Neural crest cell (in vitro differentiated cells): ENCODE measurements at places on chromosomes 7 and 10.
A peak's percentile ranks its signal among the peaks of the same experiment; 100 is the strongest.

- no peak for DNase-seq
These were observed 20.2 kb downstream of the HIP1 start for GRCh38 chr7:75718390-75719031.

GRCh38 chr10:28569506-28570159 is 36.7 kb downstream of the WAC start:
- DNase-seq = no peak

- DNase-seq = no peak
These were observed 759 bp downstream of the NUDT1 start for GRCh38 chr7:2242541-2243429.

- peak; percentile 29 for DNase-seq
These were observed 134.3 kb downstream of the PRKCQ start for GRCh38 chr10:6445671-6446316.

DNA sequence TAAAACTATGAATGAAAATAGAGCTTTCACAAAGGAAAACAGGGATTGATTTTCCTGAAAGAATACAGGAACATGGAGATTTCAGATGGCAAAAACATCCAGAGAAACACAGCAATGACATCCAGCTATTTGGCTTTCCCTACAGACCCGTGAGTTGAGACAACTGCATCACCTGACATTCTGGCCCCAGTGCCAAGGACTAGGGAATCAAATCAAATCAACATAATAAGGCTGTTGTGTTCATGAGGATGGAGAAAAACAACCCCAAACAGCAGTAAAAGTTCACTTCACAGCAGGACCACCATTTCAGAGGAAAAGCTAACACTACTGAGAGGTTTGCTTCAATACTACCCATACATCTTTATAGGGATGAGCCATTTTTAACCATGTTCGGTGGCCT is 25.5 kb downstream of the ETV1 start:
- no peak for DNase-seq

DNA sequence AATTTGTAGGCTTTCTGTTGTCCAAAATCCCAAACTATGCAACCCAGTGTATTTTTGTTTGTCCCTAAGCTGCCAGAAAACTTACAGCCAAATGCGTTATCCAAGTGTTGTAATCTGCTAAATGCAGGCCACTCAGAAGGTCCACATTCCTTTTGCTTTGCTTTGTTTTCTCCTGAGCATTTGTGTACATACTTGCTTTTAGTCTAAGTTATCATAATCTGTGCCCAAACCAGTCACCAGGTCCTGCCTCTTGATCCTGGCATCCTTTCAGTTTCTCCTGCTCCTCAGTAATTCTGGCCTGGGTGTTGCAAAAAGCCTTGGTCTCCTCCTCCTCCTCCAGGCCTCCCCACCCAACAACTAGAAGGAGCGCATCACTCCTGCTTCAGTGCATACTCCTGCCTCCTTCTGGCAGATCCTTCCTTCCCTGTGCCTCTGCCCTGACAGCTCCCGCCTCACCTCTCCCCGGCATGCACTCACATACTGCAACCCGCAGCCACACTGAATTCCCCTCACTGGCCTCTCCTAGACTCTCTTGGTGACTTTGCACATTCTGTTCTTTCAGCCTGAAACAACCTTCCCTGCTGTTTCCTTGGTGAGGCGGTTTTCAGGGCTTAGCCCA is 2.3 kb downstream of the DENND2A start:
- no peak for DNase-seq

GRCh38 chr7:85567983-85568382 is 381.1 kb upstream of the SEMA3D start:
- DNase-seq = no peak
